ENCODE measurements at places on chromosomes 1 and 21. TPM values are rescaled to one million over a fixed set of nuclear protein-coding genes. Genes with fewer than 3 reads are reported as not detected.

Gene PTGS2
- total RNA-seq = 4.6 TPM

Gene DSTYK
- 8.1 TPM for total RNA-seq

Gene RCSD1
- 33.6 TPM for total RNA-seq

DNA sequence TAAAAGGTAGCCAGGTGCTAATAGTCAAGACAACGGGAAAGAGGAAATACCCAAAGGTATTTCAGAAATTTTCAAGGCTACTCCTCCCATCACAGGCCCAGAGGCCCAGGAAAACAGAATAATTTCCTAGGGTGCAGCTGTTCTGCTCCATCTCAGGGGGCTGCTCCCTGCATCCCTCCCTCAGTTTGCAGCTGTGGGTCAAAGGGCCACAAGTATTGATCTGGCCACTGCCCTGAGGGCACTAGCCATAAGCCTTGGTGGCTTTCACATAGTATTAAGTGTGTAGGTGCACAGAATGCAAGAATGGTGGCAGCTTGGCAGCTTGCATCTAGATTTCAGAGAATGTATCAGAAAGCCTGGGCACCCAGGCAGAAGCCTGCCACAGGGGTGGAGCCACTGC is 179.5 kb downstream of the TTLL7 start:
- no peak for DNase-seq

- DNase-seq = no peak
Observed at GRCh38 chr1:233982827-233983518, 78.5 kb downstream of the SLC35F3 start.

Gene TAS1R1
- total RNA-seq = not detected

DNA sequence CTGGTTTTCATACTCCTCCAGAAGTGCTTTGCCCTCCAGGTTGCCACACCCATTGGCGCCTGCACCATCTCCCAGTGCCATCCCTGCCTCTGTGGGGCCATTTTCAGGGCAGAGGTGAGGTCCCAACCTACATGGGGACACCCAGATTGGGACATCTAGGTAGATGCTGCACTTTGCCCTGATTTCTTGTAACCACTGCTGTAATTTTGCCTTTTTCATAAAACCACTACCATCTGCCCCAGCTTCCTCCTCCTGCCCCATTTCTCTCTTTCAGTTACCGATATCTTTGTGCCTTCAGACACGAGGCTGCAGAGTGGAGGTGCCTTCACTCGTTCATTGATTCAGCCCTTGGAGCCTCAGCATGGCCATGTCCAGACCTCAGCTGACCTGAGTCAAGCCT is 21.4 kb downstream of the FAAH start:
- no peak for DNase-seq

GRCh38 chr1:201552941-201553351 is 14.0 kb downstream of the NAV1 start:
- no peak for DNase-seq

Gene CNIH3
- total RNA-seq = 1.3 TPM

DNA sequence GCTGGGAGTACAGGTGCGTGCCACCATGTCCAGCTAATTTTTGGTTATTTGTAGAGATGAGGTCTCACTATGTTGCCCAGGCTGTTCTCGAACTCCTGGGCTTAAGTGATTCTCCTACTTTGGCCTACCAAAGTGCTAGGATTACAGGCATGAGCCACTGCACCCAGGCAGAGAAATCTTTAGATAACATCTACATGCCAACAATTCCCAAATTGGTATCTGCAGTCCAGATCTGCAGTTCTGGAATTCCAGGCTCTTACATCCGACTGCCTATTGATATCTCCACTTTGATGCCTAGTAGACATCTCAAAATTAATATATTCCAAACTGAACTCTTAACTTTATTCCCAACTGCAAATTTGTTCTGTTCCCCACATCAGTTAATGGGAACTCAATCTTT is 23.3 kb downstream of the INAVA start:
- DNase-seq = no peak

Gene HES2
- total RNA-seq = 0.37 TPM

- no peak for DNase-seq
Observed at GRCh38 chr1:244011271-244011670, 39.8 kb upstream of the ZBTB18 start.

DNA sequence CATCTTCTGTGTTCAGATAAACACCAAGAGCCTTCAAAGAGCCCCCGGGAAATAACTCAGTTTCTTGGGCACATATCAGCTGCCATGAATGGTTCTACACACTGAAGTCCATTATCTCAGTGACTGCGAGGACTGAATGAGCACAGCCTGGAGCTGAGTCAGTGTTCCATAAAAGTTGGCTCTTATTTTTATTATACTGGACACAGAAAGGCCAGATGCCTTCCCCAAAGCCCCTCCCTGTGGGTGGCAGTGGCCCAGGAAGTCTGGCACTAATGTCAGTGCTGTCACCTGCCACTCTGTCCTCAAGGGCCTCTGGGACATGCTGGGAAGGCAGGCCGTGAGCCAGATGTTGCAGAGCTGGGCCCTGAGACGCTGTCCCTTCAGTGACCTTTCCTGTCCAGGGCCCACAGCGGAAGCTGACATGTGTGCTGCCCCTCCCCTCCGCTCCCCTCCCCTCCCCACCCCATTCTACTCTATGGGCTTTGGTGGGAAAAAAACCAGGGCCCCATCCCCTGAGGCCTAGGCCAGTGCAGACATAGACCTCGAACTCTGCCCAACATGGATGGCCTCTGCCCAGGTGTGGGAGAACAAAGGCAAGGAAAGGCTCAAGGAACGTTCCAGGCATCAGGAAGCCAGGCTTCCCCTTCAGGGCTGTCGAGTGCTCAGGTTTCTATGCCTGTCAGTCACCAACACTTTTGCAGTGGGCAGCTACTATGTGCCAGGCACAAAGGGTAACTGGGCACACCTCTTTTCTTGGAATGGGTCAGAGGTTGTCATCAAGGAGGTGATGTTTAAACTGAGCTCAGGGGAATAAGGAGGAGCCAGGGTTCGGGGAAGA is 22.4 kb upstream of the NPPB start:
- peak; percentile 89 for DNase-seq

DNA sequence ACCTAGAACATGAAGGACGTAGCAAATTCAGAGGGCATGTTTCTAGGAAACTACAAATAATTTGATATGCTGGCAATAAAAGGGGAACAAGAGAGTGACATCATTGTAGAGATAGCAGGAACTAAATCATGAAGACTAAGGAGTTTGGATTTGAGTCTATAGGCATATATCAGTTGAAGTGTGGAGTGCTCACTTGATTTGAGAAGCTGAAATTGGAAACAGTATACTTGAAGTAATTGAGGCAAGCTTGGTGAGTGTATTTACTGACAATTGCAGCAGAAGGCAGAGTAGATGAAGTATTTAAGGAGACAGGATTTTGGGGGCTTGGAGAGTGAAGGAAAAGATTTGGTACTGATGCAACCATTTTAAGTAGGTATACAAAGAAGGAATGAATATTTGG is 6.4 kb upstream of the TMCO2 start:
- no peak for DNase-seq

Gene DNAJC6
- 13.8 TPM for total RNA-seq

- no peak for DNase-seq
Observed at GRCh38 chr1:244365809-244366208, 85.9 kb downstream of the ADSS2 start.

DNA sequence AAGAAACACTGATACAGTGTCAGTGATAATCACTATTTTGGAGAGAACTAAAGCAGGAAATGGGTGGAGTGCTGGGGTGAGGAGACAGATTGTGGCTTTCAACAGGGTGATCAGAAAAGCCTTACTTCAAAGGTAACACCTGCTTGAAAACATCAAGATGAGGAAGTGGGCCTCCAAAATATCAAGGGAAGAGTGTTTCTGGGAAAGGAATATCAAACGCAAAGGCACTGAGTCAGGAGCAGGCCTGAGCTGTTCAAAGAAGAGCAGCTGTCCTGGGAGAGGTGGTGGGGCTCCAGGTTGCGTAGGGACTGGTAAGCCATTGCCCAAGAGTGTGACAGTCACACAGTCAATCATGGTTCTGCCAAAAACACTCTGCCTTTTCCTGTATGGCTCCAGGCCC is 47.1 kb upstream of the ATP1A1 start:
- no peak for DNase-seq

DNA sequence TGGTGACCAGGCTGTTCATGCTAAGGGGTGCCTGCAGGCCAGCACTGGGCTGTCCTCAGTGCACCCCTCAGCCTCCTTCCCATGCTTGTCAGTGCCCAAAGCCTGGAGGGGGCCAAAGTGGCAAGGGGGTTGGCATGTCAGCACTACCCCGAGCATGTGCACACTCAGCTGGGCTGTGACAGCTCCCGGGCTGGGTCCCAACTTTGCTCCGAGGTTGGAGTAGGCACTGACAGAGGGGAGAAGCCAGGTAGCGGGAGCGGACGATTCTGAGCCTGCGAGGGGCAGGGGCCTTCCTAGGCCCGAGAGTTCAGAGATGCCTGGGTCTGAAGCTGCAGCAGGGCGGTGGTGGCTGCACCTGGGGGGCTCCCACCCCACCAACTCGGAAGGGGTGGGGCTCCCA is 119.0 kb downstream of the MAST2 start:
- peak; percentile 42 for DNase-seq

Gene GBP7
- not detected for total RNA-seq

Gene KCNE2
- total RNA-seq = not detected

GRCh38 chr1:174289644-174290310 is 130.5 kb downstream of the RABGAP1L start:
- no peak for DNase-seq

GRCh38 chr1:209431813-209432442 is 151.6 kb upstream of the CAMK1G start:
- no peak for DNase-seq

Gene SNAPIN
- 45.3 TPM for total RNA-seq

Gene RNF187
- 88.2 TPM for total RNA-seq

Gene DMBX1
- total RNA-seq = not detected

- peak; percentile 75 for DNase-seq
Observed at GRCh38 chr1:100459358-100460114, 78.4 kb upstream of the GPR88 start.

Gene TMPRSS15
- not detected for total RNA-seq

Gene SNX27
- 32.3 TPM for total RNA-seq

DNA sequence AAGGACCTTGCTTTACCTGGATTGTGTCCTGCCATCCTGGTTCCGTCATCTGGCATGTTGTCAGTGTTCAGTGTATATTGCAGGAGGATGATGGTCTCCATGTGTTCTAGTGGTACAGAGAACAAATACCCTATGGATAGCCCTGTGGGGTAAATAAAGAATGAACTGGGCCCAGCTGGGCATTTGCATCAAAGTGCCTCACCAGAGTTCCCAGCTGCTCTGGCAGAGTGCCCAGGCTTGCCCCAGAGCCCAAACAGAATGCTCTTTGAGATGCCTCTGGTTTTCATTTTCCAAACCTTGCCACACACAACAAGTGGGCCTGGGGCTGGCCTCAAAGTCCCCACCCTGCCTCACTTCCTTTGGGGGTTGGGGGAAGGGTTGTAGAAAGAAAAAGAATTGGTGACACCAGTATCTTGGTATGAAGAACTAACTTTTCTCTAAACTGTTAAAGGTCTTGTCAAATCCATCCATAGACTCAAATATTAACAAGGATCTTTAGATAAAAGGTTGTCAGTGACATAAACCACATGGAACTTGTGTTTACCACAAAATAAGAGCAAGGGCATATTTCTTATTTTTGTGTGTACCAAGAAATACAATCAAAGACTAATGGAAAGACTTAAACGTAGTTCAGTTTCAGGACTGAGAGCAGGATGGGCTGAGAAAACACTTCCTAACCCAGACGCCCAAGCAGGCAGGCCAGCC is 82.2 kb downstream of the LMO4 start:
- peak; percentile 24 for DNase-seq

DNA sequence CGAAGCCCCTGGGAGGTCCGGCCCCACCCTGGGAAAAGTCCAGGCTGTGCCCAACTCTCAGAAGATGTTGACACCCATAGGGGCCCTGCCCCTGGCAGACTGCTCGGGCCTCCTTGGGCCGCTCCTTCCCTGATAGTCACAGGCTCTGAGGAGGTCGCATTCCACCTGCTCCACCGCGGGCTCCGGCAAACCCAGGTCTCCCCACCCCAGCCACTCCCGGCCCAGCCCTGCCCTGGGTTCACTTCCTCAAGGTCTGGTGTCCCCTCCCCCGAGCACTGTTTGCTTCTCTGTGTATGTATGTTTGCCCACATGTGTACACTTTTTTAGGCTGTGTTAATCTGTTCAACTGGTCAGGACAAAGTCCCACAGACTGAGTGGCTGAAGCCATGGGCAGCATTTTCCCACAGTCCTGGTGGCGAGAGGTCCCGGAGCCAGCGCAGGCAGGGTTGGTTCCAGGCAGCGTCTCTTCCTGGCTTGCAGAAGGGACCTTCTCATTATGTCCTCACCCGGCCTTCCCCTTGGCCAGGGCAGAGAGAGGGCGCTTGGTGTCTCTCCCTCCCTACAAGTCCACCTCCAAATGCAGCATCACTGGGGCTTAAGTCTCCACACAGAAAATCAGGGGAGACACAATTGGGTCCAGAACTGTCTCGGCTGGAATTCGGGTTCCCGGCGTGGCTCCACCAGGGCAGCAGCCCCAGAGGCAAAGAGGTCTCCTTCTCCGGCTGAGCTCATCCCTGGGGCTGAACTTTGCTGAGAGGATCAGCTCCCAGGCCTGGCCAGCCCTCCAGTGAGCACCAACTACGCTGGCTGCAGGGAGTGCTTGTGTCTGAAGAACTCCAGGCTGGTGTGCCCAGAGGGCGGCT is 10.5 kb upstream of the PRXL2B start:
- DNase-seq = no peak

Gene SLC6A9
- total RNA-seq = 1.3 TPM

Gene PLPPR5
- not detected for total RNA-seq

Data from left cardiac atrium (tissue), 4 donors.